Fibroblast of mammary gland (primary cell): ENCODE measurements at places on chromosomes 7 and 10.
A peak's percentile ranks its signal among the peaks of the same experiment; 100 is the strongest.

DNA sequence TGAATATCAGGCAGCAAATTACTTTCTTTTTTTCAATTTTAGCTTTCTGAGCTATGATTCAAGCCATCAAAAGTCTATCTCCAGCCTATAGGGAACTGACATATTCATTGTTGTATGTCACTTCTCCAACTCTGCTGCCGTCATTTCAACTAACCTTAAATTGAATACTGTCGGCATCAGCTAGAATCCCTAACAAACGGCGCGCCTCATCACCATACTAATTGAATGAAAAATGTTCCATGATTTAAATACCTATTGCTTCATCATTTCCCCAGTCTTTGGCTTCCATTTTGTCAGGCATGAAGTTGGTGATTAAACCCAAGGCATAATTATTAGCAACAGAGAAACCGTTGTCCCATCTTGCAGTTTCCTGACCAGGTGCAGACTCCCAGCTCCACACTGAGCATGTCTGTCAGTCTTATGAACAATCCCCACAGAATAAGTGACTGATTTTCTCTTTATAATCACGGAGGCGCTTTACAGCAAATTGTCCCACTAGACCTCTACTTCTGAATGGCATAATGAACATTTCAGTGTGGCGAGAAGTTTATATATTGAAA, 83.5 kb upstream of the NPY start:
- DNase-seq: no peak

GRCh38 chr7:17207220-17207619, 91.2 kb upstream of the AHR start:
- no peak for DNase-seq

DNA sequence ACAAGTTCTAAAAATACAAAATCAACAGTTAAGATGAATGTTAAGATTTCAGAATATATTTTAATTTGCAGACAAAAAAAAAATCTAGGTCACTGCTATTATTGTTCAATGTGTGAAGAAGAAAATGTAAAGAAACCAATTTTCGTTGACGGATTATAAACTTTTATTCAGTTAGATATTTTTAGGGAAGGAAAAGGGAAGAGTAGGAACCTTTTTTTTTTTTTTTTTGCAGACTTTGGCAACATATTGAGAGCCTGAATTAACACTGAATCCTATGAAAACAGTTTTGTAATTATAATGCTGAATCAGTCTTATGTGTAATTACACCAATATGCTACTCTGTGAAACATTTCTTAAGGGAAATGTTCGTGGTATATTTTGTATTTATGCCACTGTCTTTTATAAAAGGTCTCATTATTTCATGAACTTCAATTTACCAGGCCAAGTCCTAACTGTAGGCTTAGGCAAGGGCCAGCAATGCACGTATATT, 106.3 kb downstream of the ST8SIA6 start:
- DNase-seq: no peak

GRCh38 chr10:44478876-44479705, 94.2 kb upstream of the CXCL12 start:
- DNase-seq: peak; percentile 15

DNA sequence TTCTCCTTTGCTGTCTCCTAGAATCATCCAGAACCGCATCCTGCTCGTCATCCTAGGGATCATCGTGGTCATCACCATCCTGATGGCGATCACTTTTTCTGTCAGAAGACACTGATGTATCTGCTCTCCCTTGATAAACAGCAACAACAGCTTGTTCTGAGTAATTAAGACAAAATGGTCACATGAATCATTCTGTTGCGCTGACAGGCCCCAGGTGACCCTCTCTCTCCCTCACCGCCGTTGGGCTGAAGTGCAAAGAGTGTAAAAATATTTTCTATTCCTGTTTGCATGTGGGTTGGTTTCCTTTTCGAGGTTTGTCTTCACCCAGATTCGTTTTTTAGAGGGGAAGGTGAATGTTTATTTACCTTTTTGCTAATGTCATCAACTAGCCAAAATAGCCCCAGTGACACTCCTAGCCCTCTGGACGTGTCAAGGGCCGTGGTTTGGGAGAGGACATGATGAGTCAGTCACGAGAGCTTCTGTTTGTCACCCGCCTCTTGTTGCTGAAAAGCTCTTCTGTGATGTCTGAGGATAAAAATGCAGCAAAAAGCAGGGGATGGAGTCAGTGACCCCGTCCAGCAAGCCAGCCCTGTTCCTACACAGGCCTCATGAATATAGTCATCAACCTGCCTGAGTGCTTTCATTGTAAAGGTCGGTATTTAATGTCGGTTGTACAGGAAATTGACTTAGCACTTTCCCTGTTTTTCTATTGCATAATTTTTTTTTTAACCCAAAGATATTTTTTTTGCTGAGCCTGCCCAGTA, 134.6 kb upstream of the TCF7L2 start:
- DNase-seq: peak; percentile 54

GRCh38 chr7:3482147-3482921, 181.3 kb downstream of the SDK1 start:
- DNase-seq: peak; percentile 25

DNA sequence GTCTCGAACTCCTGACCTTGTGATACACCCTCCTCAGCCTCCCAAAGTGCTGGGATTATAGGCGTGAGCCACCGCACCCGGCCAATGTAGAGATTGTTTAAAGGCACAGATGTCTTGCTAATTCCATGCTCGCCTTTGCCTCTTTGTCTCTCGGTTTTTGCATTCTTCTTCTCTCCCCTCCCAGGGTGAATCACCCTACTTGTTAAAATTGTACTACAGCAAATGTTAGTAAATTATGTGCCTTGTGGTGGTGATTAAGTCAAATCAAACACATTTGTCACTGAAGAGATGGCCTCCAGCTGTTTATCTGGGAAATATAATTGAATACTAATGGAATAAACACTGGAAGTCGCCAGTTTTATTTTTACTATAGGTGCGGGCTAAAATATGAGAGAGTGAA, 384.4 kb upstream of the AUTS2 start:
- no peak for DNase-seq

DNA sequence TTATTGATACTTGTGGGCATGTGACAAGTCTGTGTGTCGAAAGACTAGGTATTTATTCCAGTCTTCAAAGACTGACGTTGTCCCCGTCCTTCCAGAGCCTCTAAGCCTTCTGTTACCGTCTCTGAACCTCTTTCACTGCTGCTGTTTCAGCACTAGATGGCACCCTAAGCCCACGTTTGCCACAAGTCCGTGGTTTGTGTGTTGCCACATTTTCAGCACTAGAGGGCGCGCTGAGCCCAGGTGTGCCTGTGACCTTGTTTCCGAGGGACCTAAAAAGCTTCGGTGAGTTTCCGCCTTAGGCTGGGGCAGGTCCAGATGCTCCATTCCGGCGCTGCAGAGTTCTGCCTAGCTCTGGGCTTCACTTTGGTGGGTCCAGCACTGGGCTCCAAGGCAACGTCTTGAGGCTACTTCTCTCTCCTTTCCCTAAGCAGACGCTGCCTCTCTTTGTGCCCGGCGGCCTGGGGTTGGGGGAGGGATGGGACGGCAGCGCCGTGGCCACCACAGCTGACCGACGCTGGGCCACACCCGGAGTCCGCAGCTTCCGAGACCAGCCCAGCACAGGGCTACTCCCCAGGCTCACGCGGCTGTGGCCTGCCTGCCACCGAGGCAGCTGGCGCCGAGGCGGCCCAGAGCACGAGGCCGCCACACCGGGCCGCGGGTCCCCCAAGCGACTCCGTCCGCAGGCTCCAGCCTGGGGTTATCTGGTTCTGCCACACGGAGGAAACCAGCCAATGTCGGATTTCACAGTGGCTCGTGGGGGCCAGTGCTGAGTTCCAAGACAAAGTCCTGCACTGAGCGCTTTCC, 520.2 kb downstream of the REEP3 start:
- peak; percentile 67 for DNase-seq

DNA sequence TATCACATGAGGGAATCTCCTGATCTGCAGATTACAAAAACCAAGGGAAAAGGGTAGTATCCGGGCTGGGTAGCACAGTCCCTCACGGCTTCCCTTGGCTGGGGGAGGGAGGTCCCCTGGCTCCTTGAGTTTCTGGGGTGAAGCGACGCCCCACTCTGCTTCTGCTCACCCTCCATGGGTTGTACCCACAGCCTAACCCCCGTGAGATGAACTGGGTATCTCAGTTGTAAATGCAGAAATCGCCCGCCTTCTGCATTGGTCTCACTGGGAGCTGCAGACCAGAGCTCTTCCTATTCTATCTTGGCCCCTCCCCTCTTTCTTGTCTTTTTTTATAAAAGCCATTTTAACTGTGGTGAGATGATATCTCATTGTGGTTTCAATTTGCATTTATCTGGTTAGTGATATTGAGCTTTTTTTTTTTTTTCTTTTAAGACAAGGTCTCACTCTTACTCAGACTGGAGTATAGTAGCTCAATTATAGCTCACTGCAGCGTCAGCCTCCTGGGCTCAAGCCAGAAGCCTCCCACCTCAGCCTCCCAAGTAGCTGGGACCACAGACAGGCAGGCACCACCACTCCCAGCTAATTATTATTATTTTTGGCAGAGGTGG, 87.8 kb downstream of the ABCC2 start:
- no peak for DNase-seq

DNA sequence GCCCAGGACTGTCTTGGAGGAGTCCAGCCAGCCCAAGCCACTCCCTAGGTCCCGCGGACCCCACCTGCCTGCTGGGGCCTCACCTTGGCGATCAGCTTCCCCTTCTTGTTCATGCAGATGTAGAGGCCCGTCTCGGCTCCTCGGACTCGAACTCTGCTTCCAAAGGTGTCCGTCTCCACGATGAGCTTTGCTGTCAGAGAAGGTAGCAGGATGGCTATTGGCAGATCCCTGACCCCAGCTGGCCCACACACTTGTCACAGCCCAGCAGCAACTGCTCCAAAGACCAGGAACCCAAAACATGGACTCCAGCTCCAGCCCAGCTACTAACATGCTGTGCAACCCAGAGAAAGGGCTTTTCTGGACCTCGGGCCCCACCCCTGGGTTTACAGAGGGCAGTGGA, 4.5 kb downstream of the FGF8 start:
- no peak for DNase-seq

DNA sequence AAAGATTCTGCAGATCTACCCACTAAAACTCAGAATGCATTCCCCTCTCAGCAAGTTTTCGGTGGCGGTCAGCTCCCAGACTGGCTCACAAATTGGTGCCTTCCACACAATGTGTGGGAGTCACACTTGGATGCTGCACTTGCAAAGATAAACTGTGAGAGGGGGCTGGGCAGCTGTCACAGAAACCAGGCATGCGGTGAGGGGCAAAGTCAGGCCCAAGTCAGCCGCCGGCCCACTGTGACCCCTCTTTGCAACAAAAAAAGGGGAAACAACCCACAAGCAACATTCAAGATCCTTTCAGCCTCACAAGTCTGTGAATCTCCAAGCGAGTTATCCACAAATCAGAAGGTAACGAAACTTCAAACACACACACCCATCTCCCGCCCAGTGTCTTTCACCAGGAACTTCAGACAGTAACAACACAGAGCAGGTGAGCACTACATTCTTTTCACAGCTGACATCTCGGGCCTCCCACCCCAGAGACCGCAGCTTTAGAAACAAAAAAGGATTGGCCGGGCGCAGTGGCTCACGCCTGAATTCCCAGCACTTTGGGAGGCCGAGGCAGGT, 32.0 kb downstream of the SNX8 start:
- DNase-seq: no peak

DNA sequence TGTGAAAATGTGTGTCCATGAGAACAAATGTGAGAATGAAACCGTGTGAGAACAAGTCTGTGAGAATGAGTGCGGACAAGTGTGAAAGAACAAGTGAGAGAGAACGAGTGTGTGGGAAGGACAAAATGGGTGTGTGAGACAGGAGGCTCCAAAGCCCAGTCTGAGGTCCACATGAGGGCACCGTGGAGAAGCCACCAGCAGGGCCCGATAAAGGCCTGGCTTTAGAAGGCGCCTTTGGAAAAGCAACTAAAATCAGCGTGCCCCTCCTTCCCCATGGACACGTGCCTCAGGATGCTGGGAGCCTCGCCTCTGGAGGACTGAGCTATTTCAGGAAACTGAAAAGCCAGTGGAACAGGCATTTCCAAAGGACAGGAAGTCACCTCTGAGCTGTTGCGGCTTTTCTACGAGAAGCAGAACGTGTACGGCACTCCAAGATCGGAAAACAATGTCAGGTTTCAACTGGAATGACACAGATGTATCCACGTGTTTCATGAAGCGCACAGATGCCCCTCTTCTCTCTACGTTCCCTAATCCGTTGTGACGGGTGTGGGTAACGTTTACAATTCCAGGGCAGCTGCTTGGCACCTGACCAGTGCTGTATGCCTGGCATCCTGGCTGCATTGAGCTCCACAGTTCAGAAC, 46.4 kb downstream of the ESYT2 start:
- DNase-seq: peak; percentile 41

- DNase-seq: no peak
Measured at GRCh38 chr10:125026036-125026931, 84.4 kb downstream of the ZRANB1 start.

DNA sequence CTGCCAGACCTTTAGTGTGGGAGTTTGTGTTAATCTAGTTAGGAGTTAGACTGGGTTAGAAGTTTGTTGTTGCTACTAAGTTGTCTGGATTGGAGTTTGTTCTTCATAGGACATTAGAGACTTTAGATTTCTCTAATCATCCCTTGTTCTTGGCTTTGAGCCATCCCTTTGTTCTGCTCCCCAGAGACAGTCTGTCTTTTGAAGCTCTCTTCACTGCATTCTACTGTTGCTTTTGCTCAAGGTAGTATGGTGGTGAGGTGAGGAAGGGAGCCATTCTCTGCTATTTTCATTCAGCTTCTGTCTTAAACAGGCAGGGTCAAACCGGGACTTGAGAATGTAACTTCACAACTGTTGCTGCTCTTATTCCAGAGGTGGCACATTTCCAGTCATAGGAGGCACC, 10.4 kb upstream of the TARP start:
- DNase-seq: no peak

GRCh38 chr10:32055478-32056135, 618 bp downstream of the KIF5B start:
- DNase-seq: peak; percentile 49

DNA sequence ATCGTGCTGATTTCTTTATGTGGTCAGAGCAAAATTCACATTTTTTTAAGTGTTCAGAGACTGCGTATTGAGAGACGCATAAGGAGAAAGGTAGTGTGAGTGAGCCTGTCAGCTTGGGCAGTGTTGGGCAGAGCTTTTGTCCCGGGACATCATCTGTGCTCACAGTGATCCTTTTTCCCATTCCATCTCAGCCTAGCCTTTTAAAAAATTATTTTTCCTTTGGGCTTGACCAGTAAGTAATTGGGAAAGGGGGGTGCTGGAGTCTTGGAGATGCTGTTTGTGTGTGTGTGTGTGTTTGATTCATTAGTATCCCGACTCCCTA, 1.5 kb downstream of the NRF1 start:
- no peak for DNase-seq

GRCh38 chr10:71268247-71268691, 50.8 kb upstream of the SLC29A3 start:
- DNase-seq: peak; percentile 49

DNA sequence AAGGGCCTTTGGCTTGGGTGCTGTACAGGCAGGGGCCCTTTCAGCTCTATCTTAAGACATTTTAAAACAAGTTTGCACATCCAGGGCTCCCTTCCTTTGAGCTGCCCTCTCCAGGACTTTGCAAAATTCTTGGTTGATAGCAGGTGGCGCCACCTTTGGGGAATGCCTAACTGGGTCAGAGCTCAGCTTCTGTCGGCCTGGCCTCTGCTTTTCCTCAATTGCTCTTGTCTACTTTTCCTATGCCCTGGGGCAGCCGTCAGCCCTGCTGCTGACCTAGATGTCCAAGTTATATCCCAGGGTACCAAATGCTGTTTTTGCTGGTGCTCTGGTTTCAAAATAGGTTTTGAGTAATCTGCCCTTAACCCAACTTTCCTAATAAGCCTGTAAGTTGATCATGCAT, 65.8 kb downstream of the APBB1IP start:
- no peak for DNase-seq

GRCh38 chr7:82270870-82271269, 172.7 kb downstream of the CACNA2D1 start:
- DNase-seq: no peak

- no peak for DNase-seq
Measured at GRCh38 chr10:20871970-20872369, 25.1 kb downstream of the NEBL start.
